ENCODE measurements at places on chromosomes 7 and 10.

DNA sequence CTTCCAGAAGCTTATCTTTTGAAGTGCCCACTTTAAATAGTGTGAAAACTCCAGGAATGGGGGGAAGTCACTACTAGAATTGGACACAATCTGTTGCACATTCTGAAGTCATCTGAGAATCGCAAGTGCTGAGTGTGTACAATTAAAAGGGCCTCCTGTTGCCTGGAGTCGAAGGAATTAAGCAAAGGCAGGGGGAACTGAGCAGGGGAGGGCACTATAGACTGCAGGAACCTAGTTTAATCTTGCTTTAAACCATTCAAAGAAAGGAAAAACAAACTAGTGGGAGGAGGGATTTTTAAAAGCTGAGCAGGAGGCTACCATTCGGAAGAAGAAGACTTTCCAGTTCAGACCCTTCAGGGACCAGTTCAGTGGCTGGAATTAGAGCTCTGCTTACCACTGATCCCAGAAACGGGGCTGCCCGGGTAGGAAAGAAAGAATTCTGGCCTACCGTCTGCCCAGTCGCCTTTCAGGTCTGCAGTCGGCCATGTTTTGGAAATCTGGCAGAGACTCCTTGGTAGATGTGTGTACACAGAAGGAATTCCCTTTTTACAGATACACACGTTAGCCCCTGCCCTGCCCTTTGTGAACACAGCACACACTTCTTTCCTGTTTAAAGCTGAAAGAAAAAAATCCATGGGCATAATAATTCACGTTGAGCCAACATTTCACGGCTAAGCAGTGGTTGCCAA lies 610.6 kb upstream of the FOXK1 start:
- no peak for DNase-seq

GRCh38 chr7:88368686-88369085 lies 62.0 kb upstream of the STEAP4 start:
- DNase-seq: no peak

GRCh38 chr7:138564365-138564764 lies 104.3 kb downstream of the TRIM24 start:
- DNase-seq: no peak

GRCh38 chr10:13808556-13809391 lies 222.0 kb downstream of the PRPF18 start:
- no peak for DNase-seq

- no peak for DNase-seq
These were observed 598 bp upstream of the ZEB1 start for GRCh38 chr10:31318382-31318853.

- no peak for DNase-seq
These were observed 461.0 kb upstream of the NRG3 start for GRCh38 chr10:81414038-81414437.

DNA sequence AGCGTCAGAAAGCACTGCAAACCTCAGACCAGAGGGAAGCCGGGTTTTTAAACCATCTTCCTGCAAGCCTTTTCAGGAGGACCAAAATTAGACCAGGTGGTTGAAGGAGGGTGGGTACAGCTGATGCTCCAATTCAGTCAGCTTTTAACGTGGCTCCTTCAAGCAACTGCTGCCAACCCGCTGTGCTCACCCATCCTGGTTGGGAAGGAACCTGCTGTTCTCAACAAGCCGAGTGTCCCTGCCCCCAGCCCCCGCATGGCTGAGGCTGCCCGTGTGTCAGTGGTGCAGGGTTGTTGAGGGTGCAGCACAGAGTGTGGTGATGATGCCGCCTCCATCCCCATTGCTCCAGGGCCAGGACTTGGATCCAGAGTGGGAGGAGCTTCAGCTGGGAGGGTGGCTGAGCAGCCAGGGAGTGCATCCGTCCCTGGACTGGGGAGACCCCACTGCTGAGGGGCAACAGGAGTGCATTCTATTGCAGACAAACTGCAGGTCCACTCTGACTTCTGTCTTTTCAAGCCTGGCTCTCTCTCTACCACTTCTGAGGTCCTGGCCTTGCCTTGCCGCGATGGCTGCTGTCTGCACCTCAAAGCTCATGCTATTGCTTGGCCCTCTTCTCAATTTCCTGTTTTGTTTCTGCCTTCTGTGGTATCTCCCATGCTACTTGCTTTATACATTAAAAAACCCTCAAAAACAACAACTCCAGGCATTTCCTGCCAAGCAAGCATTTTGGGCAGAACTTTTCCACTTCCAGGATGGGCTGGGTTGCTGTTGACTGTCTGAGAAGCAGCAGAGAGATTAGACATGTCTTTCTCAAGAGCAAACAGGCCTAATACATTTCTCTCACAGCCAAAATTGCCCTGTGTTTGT lies 134.7 kb downstream of the DNAJB6 start:
- DNase-seq: no peak

GRCh38 chr7:1397491-1398327 lies 61.6 kb downstream of the MICALL2 start:
- no peak for DNase-seq

DNA sequence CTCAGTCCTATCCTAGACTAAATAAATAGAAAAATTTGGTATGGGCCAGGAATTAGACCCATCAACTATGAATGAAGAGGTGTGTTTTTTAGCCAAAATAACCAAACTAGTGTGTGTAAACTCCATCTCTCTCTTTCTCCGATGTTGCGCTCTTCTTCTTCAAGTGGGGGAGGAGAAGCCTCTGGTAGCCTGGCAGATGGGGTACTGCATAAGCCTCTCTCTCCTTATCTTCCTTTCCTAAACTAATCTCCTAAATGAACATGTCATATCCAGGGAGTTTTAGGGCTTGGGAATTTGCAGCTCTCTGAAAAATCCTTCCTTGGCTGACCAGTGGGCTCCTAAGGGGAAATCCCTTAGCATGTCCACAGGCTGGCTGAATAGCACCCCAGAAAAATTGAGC lies 56.3 kb upstream of the RAPGEF5 start:
- DNase-seq: no peak

DNA sequence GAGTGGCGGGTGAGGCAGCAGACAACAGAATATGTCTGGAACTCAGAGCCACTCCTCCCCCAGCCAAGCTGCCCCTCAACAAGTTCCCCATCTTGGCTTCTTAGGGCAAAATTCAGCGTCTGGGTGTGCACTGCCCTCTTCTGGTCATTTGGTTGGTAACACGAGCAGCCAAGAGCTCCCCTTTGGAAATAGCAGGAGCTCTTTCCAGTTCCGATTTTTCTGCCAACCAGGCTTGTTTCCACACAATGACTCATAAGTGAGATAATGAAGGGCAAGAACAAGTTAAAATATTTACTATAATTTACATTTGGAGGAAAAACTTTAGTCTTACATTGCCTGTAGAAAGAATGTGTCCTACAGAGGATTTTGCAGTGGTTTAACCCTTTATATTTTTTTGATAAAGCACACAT lies 70.5 kb downstream of the ADCYAP1R1 start:
- no peak for DNase-seq

- no peak for DNase-seq
These were observed 217.0 kb downstream of the CREB5 start for GRCh38 chr7:28629216-28629842.

- no peak for DNase-seq
These were observed 215.8 kb downstream of the MAD1L1 start for GRCh38 chr7:2016761-2017480.
